GM12878 (cell line): ENCODE measurements at places on chromosomes 4 and X.

DNA sequence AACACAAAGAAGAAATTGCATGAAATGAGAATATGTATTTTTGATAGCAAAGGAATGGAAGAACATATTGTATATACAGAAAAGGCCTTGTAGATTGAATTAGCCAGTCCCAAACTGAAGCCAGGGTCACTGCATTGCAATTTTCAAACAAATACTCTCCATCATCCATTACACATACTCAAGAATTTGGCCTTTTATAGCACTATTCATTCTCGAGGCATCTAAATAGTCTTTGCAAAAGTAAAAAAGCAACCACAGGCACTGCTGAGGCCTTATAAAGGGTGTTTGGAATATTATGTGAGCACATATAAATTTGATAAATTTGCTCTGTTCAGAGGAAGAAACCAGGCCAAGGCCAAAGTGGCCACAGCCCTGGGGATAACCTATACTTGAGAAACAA lies 123.0 kb downstream of the ZNF827 start:
- DNase-seq, result no peak

DNA sequence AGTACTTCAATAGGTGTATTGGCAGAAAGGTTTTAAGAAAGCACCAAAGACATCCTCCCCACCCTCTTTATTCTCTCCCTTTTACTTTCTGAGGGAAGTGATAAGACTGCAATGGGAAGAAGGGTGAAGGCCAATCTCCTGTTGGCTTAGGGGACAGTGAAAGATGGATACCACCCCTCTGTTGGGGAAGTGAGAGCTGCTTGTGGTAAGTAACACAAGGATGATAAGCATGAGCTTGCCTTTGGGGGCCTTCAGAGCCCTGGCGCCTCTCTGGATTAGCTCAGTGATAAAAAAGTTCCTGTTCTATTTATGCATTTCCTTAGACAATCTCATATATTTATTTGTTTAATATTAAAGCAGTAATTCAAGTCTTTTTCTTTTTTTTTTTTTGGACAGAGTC lies 5.2 kb upstream of the KLF8 start:
- DNase-seq, result no peak

DNA sequence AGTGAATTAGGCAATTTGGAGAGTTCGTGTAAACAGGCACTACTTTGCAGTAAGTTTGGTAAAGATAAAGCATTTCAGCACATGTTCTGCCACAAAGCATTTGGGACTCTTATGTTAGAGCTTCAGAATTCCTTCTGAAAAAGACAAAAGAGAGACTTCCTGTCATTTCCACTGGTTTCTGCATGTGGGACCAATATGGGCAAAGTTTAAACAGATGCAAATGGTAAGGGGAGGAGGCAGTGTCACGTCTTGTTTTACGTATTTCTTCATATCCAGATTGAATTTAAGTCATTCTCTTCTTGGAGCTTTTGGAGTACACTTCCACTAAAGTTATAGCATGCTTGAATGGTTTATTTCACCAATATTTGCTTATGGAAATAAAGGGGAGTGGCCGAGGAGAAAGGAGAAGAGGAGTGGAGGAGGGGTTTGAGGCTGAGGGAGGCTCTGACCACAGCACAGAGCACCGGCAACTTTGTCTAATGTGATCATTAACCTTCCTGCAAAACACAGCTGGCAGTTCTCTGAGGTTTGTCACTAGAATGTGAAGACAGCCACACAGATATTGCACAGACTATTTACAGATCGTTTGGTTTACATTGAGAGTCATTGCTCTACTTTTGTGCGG lies at the start of gene APELA:
Gene APELA (plus strand): TSS at position 479 of the 625 bp plus-strand sequence. CDS start 154 bp downstream, outside the sequence.
- peak; percentile 82 for DNase-seq

- no peak for DNase-seq
These were observed 40.0 kb downstream of the SEPTIN11 start for GRCh38 chr4:76989391-76990061.

- DNase-seq, result peak; percentile 72
These were observed 33.9 kb upstream of the STIM2 start for GRCh38 chr4:26826721-26827120.

DNA sequence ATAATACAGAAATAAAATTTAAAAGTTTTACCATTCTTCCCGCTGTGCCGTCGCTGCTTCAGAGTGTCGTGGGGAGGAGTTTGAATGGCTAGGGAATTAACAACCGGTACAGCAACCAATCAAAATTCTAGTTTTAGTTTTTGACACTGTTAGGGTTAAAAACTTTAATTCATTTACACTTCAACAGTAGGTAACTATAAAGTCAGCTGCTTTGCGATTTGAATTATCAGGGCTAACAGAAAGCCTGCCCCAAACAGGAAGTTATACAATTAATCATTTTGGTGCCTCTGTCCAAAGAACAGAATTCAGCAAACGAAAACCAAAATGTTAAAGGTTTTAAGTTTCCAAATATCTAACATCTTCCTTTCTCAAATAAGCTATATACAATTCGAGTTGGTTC lies 2.3 kb downstream of the HNRNPD start:
- no peak for DNase-seq

- no peak for DNase-seq
These were observed 2.8 kb downstream of the VEGFC start for GRCh38 chr4:176789955-176790354.

- no peak for DNase-seq
These were observed 234.0 kb upstream of the SLIT2 start for GRCh38 chr4:20017777-20018115.

GRCh38 chrX:42466332-42467046 lies 311.5 kb downstream of the PPP1R2C start:
- DNase-seq, result no peak

DNA sequence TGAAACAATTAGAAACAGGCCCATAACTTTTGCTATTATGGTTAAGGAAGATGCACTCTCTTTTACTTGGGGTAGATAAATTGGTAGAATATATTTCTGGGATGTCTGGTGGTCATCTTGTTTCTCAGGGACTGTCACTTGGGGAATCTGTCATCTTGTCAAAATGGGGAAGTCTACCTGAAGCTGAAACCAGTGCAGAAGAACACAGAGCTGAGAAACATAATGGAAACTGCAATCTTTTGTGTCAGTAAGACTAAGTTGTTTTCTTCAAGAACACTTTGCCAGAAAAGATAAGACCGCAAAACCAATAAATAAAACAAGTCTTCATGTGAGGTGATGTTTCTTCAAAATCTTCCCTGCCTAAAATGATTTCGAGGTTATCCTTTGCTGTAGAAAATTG lies 92.0 kb downstream of the NAA11 start:
- DNase-seq, result no peak

DNA sequence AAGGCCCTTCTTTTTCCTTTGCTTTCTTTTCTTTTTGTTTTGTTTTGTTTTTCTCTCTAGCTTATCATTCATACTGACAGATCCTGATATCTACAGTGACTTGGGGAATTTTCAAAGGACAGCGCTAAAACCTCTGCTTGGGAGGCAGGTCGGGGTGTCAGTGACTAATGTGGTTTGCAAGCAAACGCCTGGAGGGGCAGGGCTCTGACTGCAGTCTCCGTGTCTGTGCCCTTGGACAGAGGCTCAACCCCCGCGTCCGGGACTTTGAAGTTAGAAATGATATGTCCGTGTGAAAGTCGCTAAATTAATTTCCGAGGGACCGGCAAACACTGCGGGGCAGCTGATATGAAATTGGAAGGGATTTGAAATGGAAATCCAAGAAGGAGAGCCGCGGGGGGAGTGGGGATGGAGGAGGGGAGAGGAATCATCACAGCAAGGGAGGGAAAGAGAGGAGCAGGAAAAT lies 312.4 kb downstream of the DHRSX start:
- DNase-seq, result no peak

DNA sequence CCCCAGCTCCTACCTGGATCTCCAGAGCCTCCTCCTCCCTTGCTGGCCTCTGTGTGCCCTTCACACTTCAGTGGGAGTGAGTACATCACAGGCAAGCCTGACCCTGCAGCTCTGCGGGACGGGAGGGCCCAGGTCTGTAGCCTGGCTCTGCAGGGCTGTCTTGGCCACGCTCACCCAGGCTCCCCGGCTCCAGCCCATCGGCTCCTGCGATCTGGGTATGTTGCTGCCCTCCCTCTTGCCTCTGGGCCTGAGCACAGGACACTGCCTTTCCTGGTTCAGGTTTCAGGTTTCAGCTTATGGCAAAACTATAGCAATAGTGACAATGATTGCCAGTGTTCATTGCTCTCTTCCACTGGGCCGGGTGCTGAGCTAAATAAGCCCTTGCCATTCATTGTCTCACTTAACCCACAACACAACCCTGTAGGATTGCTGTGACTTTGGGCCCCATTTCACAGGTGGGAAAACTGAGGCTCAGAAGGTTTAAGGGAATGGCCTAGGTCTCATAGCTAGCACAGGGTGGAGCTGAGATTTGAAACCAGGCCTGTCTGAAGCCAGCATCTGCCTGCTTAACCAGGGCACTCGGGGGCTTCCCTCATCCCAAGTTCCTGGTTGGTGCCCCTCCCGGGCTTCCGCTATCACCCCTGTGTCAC lies 44.6 kb upstream of the SORCS2 start:
- no peak for DNase-seq

DNA sequence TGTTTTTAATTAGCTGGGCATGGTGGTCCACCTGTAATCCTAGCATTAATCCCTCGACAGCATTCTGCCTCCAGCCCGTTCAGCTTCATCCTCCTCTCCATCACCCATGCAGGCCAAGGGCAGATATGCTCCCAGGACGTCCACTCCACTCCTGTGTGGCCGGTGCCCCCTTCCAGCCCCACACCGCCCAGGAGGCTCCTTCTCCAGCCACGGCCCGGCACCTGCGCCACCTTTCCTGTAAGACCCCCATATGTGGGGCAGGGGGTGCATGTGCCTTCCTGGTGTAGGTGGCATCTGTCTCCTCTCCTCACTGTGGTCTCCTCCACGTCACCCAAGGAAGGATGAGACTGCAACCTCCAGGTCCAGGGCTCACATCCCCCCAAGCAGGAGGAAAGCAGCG lies 57.0 kb upstream of the MXD4 start:
- DNase-seq, result no peak
